ENCODE measurements at places on chromosomes 12 and 14. TPM values are rescaled to one million over a fixed set of nuclear protein-coding genes. Genes with fewer than 3 reads are reported as not detected.

DNA sequence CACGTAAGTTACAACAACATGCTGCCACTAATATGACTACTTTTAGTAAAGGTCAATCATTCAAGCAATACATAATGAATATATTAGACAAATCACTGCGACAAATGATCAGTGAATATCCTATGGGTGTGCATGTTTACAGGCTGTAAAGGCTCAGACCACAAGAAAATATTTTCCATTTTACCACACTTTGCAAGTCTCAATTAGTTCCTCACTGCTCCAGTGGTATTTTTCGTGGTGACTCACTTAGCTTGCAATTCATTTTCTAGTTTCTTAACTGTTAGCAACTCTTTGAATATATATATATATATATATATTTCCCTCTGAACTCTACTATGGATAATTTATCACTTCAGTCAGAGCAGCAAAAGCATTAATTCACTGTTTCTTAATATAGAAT, 96.9 kb downstream of the EML5 start:
- no peak for DNase-seq

DNA sequence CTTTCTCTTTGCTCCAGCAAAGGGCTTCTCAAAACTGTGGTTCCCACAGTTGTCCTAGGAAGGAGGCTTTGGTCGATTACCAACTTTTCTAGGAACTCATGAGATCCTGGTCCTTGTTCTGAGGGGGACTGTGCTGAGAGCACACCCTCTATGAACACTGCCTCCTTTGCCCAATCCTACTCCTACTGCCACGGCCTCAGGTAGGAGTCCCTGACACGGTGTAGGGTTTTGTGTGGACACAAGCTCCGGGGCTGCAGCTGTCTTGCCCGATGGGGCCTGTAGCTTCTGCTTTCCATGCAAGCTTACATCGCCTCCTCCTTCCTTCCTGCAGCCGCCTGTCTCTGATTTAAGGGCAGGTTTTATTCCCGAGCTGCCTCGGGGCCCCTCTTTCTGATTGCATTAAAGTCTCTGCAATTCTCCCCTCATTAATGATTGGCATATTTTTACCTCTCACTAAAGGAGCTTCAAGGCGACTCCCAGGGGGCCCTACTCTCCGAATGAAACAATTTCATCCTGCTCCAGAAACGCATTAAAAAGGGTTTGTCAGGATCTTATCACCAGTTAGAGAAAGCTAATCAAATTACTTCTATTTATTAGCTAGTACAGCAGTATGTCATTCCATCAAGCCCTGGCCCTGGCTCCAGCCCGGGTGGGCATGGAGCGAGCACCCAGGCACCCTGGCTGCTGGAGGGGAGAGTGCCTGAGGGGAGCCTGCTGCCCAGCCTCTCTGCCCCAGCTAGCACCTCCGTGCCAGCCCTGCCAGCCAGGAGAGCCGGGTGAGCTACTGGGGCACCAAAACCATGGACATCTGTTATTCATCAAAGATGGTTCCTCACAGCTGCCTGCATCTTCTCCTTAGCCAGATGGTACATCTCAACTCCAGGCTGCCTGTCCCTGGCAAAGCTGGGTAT, 38.0 kb upstream of the ESRRB start:
- DNase-seq, result no peak

GRCh38 chr12:53493610-53494391, 5.5 kb downstream of the MAP3K12 start:
- no peak for DNase-seq

Gene IGFBP6
- not detected for total RNA-seq

Gene TMPRSS12
- total RNA-seq, result not detected

Gene DDN
- total RNA-seq, result 0.17 TPM

Measured in activated CD4-positive, alpha-beta T cell treated with anti-CD3 and anti-CD28 coated beads, Interleukin-2, amount 10 ng/mL, durations not matched to agents 7 days and 5 days (primary cell).